Smooth muscle cell of the umbilical artery (primary cell): ENCODE measurements at places on chromosomes 1 and 21. TPM values are rescaled to one million over a fixed set of nuclear protein-coding genes. Genes with fewer than 3 reads are reported as not detected.

The BARHL2 gene
- not detected in 2 replicates for total RNA-seq

The OLFML3 gene
- 120 and 270 TPM in 2 replicates for total RNA-seq

The CHIA gene
- total RNA-seq: under 0.01 TPM in 1 of 2 replicates, not detected in the other

The LDLRAP1 gene
- 20.5 and 28.1 TPM in 2 replicates for total RNA-seq

The ASPM gene
- total RNA-seq: 3.9 and 26.3 TPM in 2 replicates

The FAM110D gene
- not detected in 2 replicates for total RNA-seq

The UBASH3A gene
- total RNA-seq: not detected in 2 replicates

The C8A gene
- total RNA-seq: under 0.01 TPM in 1 of 2 replicates, not detected in the other

The NFASC gene
- total RNA-seq: 10.1 and 35.9 TPM in 2 replicates

The CD2 gene
- not detected in 2 replicates for total RNA-seq

The HES3 gene
- total RNA-seq: not detected in 2 replicates

The STIL gene
- 2.1 and 9.1 TPM in 2 replicates for total RNA-seq
